ENCODE measurements at places on chromosomes 2 and 18.
A peak's percentile ranks its signal among the peaks of the same experiment; 100 is the strongest.

- DNase-seq = peak; percentile 97
These were observed 33.7 kb upstream of the WIPF1 start for GRCh38 chr2:174631009-174631981.

DNA sequence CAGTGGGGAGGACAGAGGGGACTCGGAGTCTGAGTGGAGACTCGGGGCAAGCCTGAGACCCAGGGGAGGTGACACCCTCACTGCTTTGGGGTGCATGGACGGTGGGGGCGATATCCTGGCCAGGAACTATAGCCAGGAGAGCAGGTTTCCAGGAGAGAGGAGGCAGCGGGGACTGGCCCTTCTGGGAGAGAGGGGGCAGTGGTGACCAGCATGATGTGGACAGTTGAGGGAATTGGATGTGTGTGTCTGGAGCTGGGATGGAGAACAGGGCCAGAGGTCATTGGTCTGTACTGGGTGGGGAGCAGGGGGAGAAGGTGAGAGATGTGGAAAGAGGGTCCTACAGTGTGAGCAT is 63.6 kb downstream of the ACKR3 start:
- DNase-seq = no peak

DNA sequence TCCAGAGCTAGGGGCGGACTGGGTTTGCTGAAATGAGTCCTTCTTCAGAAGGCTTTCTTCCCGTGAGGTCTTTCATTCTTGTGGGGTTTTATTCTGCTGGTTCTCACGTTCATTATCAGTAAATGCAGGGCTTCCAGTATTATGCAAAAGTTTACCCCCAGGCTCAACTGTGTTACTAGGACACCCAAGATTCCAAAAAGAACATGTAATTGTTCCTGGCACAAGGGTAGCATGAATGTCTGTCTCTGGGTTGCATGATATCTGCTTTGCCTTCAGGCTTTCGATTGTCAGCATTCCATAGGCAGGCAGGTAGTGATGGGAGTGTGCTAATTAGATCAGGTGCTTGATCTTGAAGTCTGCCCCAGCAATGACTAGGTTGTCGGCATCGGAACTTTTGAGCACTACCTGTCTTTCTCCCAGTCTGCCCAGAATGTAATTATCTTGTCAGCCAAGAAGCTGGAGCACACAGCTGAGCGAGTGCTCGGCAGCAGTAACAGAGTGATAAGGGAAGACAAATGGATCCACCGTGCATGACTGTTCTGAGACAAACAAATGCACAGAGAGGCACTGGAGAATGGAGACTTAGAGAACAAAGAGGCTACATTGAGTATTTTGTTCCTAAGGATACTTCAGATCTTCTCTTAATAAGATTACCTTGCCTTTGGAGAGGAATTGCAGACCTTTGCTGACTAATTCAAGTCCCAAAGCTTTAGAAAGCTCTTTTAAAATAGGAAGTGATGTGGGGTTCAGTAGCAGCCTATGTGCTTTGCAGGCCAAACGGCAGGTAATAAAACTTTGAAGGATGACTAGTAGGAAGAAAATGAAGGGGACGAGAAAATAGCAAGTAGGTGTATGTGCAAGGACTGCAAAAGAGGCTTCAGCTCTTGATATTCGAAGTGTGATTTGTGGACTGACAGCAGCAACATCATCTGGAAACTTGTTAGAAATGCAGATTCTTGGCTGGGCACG is 41.9 kb downstream of the ITGB6 start:
- peak; percentile 10 for DNase-seq

GRCh38 chr2:71466301-71467179 is 13.2 kb downstream of the DYSF start:
- peak; percentile 26 for DNase-seq

GRCh38 chr18:30192216-30192615 is 850.3 kb downstream of the DSC3 start:
- DNase-seq = no peak

GRCh38 chr2:222595581-222595980 is 60.3 kb downstream of the FARSB start:
- DNase-seq = peak; percentile 19

DNA sequence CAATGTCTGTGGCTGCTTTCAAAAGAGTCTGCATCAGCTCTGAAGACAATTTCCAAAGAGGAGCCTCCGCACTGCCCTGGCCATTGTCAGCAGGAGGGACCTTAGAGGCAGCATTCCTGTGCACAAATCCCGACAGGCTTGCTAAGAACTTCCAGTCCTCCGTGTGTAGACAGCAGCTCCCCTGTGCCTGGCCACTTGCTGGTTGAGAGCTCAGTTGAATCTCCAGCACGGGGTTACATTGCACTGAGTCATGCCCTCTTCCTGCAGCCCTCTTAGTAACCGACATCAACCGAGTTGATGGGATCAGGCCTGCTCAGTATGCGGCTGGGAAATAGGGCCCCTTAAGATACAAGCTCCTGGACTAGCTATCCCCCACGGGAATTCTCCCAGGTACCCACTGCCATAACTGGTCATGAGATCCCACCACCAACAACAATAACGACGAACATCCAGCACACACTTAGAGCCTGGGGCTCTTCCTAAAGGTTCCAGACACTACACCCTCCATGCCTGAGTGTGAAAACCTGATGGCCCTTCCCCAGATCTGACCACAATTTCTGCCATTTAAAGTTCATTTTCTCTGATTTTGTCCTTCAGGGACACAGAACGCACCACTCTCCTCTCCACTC is 12.0 kb downstream of the ATP6V1B1 start:
- peak; percentile 62 for DNase-seq

DNA sequence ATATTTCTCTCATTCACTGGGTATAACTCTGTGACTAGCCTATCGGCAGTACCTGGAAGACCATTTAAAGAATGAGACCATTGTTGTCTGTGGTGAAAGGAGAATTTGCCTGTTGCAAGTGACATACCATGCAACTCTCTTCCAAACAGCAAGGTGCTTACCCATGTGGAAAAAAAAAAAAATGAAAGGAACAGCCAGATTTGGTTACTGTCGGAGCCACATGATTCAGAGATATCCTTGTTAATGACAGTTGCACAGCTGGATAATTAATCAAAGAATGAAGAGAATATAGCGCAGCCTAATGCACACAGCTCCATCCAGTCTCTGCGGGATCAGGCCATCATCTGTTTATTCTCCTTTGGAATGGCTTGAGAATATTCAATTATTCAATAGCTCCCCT is 141.8 kb downstream of the HRH4 start:
- no peak for DNase-seq

- DNase-seq = peak; percentile 59
These were observed 125.6 kb downstream of the GRB14 start for GRCh38 chr2:164495491-164496223.

GRCh38 chr2:219695145-219695709 is 67.8 kb downstream of the SLC4A3 start:
- DNase-seq = no peak

GRCh38 chr2:179655627-179656026 is 205.8 kb downstream of the ZNF385B start:
- DNase-seq = peak; percentile 54

DNA sequence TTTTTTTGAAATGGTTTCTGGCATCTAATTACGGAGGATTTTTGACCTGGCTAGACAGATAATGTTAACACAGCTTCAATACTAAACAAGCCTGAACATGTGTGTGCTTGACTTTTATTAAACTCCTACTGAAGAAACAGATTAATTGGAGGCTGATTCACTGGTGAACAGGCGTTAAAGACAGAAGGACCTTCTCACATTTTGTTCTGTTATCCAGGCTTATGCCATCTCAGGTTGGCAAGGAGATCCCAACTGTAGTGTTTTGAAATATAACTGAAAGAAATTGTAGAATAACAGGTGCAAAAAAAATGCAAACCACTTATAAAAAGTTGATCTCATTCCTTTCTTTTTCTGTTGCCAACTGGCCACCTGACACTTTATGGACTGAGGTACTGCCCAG is 269.6 kb downstream of the ARHGAP15 start:
- DNase-seq = no peak

DNA sequence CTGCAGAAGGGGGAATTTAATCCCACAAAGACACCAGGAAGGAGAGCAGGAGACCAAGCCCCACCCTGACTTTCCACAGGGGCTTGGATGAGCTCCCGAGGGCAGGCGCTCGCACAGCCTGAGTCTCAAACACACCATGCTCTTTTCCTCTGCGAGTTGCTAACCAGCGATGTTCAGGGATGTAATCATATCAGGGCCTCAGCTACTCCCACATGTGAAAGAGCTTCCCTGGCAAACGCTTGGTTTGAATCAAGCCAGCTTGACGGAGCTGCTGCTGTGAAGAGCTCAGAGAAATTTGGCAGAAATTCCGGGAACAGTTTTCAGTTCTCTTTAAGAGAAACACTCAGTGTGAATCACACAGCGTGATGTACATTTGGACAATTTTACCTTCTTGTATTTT is 385.8 kb downstream of the GALR1 start:
- no peak for DNase-seq

GRCh38 chr2:53786352-53786704 is 425 bp downstream of the ASB3 start:
- DNase-seq = peak; percentile 45

DNA sequence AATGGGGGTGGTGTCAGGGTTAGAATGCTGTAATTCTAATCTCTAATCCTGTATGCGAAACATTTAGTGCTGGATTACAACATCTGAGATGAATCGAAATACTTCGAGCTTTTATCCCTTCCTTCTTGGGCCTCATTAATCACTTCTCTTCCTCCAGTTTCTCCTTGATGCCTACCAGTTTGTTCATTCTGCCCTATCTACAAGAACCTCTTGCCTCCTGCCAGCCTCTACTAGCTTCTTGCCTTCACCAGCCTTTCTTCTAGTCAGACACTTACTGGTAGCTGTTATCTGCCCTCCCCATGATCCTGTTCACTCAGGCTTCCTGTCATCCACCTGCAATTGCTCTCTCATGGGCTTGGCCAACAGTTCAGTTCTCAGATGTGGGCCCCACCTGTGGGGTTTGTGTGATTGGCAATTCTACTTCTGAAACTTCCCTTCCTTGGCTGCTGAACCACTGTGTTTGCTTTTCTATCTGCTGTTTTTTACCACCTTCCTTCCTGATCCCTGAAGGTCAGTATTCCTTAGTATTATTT is 15.4 kb upstream of the FARP2 start:
- no peak for DNase-seq

- no peak for DNase-seq
These were observed 362.8 kb downstream of the FBXO15 start for GRCh38 chr18:73784853-73785252.

DNA sequence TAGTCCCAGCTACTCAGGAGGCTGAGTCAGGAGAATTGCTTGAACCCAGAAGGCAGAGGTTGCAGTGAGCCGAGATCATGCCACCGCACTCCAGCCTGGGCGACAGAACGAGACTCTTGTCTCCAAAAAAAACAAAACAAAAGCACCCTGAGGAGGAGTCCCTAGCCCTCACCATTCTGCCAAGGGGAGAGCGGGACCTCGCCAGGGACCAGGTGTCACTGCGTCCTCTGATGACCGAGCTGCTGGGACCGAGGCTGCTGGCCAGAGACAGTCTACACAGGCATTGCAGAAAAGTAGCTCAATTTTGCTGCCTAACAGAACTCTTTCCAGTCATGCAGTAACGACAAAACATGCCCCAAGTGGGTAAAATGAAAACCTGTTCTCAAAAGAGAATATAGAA is 18.4 kb downstream of the NCK2 start:
- DNase-seq = no peak

DNA sequence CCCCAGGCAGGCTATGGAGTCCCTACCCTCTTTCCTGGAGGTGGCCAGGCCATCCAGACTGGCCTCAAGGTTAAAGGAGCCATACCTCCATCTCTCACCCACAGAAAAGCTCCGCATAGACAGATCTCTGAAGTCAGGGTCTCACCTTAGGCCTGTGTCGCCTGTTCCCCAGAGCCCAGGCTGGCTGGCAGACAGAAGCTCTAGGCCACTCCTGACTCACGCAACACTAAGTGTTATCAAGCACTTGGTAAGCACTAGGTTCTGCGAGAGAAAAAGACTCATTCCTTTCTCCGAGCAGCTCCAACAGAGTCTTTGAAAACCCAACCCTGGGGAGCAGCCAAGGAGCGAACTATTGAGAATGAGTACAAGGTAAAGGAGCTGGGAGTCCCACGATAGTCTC is 6.1 kb downstream of the SMAD7 start:
- DNase-seq = no peak

GRCh38 chr2:240917009-240917683 is 11.0 kb downstream of the CROCC2 start:
- DNase-seq = no peak

DNA sequence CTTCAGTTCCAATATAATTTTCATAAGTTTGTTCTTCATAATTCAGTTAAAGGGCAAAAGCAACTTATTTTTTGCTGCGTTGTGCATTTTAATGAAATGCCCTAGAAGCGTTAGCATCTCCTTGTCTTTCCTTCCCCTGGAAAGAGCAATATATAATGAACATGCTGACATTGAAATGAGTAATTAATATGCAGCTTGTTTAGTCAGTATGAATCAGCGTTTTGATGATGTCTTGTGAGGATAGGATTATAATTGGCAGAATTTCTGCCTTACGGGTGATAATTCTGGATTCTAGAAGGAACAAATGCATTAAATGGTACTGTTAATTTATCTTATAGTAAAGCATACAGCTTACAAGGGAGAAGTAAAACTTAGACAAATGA is 152.3 kb upstream of the MMADHC start:
- DNase-seq = peak; percentile 69

DNA sequence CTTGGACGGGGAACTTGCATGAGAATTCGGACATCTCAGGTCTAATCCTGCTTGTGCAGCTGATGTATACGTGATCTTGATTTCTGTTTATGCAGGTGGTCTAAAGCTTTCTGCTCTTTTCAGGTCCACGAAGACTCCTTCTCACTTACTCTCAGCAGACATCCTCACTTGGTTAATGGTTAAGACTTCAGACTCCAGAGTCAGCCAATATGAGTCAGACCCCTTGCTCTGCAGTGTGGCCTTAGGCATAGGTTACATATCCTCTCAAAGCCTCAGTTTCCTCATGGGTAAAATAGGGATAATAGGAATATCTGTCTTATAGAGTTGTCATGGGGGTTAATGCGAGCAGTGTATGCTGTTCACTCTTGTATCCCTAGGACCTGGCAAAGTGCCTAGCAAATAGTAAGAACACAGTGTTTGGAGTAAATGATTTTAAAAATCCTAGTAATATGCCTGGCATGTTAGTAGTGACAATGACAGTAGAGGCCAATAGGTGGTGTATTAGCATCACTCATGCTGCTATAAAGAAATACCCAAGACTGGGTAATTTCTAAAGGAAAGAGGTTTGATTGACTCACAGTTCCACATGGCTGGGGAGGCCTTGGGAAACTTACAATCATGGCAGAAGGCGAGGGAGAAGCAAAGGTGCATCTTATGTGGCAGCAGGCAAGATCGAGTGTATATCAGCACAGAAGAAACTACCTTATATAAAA is 42.3 kb downstream of the XRCC5 start:
- DNase-seq = peak; percentile 22

DNA sequence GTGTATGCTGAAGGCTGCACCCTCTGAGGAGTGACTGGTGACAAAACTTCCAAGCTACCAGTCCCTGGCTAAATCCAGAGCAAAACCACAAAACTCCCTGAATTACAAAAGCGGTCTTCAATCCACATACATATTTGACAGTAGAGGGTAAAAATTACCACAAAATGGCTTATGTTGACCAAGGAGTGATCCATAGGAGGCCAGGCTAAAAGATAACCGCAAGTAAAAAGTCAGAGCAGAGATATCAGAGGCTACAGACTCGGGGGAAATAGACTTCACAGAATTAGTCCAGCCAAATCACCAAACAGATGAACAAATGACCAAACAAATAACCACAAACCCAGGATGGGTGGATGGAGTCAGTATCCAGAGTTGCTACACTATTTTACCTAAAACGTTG is 19.4 kb downstream of the STARD6 start:
- no peak for DNase-seq

GRCh38 chr2:196413821-196414274 is 225.7 kb upstream of the CCDC150 start:
- no peak for DNase-seq

- no peak for DNase-seq
These were observed 167.9 kb upstream of the SPOPL start for GRCh38 chr2:138333677-138334076.
